Amniotic stem cell (primary cell): ENCODE measurements at places on chromosomes 16 and 17.

- no peak for DNase-seq
Measured at GRCh38 chr17:39996800-39997199, 16.2 kb downstream of the PSMD3 start.

- peak; percentile 98 for DNase-seq
Measured at GRCh38 chr16:11955713-11956123, 9.3 kb upstream of the TNFRSF17 start.

DNA sequence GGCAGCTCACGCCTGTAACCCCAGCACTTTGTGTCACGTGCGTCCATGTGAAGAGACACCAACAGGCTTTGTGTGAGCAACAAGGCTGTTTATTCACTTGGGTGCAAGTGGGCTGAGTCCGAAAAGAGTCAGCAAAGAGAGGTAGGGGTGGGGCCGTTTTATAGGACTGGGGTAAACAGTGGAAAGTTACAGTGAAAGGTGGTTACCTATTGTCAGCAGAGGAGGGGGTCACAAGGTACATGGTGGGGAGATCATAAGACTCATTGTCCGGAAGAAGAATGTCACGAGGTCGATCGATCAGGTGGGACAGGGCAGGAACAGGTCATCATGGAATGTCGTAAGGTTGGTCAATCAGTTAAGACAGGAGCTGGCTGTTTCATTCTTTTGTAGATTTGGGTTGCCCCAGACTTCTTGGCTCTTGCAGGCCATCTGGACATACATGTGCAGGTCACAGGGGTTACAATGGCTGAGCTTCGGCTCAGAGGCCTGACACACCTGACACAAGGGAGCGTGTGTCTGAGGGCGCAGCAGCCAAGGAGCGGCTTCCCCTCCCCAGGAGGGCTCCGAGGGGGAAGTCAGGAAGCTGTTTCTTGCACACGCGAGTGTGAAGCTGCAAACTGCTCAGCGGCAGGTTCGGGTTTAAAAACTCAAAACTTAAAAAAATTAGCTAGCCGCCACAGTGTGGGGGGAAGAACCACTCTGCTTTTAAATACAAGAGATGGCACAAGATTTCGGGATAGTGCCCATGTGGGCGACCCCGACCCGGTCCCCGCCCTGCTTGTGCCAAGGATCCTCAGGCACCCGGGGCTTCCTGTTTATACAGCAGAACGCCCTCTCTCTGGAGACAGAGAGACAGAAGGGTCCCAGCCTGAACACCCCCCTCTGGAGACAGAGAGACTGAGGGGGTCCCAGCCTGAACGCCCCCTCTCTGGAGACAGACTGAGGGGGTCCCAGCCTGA is 12.4 kb upstream of the TEX19 start:
- DNase-seq, result no peak

- no peak for DNase-seq
Measured at GRCh38 chr17:49645654-49646053, 32.2 kb downstream of the SPOP start.

GRCh38 chr16:12289175-12290063 is 312.9 kb downstream of the SNX29 start:
- DNase-seq, result no peak
